ENCODE measurements at places on chromosomes 5 and 9.

GRCh38 chr5:30104872-30105596 is 1088.5 kb upstream of the CDH6 start:
- no peak for DNase-seq

GRCh38 chr9:106092083-106092482 is 397.7 kb downstream of the TMEM38B start:
- DNase-seq, result no peak

DNA sequence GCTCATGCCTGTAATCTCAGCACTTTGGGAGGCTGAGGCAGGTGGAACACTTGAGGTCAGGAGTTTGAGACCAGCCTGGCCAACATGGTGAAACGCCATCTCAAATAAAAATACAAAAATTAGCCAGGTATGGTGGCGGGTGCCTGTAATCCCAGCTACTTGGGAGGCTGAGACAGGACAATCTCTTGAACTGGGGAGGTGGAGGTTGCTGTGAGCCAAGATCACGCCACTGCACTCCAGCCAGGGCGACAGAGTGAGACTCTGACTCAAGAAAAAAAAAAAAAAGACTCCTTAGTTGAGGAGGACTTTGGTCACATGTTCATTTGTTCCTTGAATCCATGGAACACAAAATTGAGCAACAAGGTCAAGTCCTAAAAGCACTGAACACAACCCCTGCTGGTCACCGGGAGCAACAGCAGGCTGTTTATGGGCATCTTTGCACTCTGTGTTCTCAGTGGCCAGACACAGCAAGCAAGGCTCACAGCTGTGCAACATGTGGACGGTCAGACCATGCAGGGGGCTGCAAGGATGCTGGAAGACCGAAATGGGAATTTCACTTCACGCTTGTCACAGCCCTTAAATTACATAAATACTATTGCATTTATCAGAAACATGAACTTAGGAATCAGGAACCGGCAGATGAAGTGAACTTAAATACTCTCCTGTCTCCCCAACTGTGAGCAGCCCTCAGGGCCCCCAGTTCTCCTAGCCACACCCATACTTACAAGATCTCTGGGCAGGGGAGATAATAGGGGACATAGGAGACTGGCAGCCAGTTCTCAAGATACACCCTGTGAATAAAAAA is 2.8 kb downstream of the GBGT1 start:
- no peak for DNase-seq

DNA sequence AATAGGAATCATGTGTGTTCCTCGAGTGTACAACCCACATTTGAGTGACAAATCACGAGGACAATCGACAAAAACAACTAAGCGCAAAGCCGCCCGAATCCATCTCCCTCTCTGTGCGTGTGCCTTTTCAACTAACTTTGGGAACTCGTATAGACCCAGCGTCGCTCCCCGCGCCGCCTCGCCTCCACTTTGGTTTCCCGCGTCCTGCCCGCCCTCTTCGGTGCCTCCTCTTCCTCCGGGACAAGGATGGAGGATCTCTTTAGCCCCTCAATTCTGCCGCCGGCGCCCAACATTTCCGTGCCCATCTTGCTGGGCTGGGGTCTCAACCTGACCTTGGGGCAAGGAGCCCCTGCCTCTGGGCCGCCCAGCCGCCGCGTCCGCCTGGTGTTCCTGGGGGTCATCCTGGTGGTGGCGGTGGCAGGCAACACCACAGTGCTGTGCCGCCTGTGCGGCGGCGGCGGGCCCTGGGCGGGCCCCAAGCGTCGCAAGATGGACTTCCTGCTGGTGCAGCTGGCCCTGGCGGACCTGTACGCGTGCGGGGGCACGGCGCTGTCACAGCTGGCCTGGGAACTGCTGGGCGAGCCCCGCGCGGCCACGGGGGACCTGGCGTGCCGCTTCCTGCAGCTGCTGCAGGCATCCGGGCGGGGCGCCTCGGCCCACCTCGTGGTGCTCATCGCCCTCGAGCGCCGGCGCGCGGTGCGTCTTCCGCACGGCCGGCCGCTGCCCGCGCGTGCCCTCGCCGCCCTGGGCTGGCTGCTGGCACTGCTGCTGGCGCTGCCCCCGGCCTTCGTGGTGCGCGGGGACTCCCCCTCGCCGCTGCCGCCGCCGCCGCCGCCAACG is at the start of gene GPR150:
Gene GPR150, plus strand, starts transcription at position 58 of the 840 bp plus-strand sequence. Its CDS starts 189 bp downstream, at position 247.
- no peak for DNase-seq

DNA sequence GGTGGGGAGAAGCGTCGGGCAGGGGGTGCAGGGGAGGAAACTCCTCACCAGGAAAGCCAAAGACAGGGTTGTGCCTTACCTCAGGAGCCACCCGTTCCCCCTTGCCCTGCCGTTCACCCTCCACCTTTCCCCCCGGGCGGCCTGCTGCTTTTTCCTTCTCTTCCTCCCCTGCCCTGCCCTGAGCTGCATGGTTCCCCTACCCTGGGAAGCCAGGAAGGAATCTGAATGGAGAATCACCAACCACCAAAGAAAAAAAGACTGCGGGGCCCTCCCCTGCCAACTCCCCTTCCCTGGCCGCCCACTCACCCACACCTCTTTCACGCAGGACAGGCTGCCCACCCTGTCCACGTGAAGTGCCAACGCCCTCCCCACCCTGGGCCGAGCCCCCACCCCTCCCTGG is 820 bp upstream of the NFX1 start:
- DNase-seq, result no peak

DNA sequence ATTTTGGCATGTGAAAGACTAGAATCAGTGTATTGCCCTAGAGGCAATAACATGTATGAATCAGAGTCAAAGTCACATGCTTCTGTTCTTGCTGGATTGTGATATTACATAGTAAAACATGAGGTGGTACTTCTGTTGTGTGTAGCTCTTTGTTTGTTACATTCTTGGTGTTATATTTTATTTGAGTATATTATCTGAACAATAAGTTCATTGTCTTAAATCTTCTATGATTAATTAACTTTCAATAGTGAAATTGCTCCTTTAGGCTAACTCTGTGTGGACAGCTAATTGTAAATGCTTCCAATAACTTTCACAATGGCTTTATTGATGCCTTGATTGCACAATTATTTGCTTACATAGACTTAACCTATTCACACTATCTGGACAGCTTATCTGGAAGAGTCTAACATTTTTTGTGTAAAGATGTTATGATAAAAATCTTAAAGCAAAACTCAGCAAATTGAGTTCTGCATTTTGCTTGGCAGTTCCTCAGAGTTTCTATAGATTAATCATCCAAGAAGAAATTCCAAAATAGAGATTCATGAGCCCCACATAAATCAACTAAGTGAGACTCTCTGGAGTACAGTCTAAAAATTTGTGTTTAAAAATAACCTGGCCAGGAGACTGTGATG is 239.6 kb upstream of the TUSC1 start:
- no peak for DNase-seq

GRCh38 chr9:20309124-20309523 is 313.2 kb downstream of the MLLT3 start:
- DNase-seq, result no peak

DNA sequence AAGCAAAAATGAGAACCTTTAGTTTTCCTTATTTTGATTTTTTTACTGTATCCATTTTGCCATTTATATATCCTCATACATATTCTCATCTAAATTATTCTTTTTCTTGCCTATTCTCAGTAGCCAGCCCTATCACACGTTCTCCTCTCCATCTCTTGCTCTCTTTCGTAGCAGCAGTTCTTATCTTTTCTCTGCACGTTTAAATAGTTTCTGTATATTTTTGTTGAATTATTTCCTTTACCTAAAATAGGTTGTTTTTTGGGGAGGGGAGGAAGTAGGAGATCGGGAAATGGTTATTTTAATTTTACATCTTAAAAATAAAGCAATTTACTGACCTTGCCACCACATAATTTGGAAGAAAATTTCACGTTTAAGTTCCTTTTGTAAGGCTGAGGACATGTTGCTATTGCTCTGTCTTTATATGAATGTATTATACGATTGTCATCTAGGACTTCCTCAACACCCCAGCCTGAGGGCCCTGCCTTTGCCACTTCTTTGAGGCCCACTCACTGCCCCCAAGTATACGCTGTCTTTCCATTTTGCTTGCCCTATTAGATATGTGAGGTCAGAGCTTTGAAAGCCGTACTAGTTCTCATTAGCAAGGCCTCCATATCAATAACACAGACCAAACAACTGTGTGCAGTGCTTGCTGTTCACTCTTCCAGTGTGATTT is 140.3 kb downstream of the GNAQ start:
- no peak for DNase-seq

- DNase-seq, result no peak
Observed at GRCh38 chr9:104233366-104233765, 139.3 kb downstream of the SMC2 start.

- DNase-seq, result peak; percentile 70
Observed at GRCh38 chr5:14105718-14106410, 37.3 kb upstream of the TRIO start.

GRCh38 chr5:27590503-27590902 is 552.1 kb upstream of the CDH9 start:
- no peak for DNase-seq
